NCI-H1092 (cell line): ENCODE measurements at places on chromosomes 3 and 15.

GRCh38 chr15:54305138-54305537, 326.9 kb downstream of the UNC13C start:
- DNase-seq = no peak

DNA sequence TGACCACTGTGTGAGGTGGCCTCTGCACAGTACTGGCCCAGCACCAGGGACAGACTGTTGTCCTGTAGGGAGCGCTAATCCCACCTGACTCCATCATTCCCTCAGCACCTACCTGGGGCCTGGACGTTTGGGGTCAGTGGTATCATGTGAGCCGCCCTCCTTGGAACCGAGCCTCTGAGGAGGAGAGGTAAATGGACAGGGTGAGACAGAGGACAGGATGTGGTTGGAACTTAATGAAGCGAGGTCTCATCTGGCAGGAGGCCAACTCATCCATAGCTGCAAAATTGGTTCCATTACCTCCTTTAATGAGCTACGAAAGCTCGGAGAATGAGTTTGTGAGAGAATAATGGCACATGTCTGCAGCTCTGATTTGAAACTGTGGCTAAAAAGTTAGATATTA, 13.9 kb downstream of the MAPKAPK3 start:
- peak; percentile 49 for DNase-seq

- DNase-seq = no peak
Measured at GRCh38 chr15:99224372-99225214, 24.8 kb downstream of the TTC23 start.

DNA sequence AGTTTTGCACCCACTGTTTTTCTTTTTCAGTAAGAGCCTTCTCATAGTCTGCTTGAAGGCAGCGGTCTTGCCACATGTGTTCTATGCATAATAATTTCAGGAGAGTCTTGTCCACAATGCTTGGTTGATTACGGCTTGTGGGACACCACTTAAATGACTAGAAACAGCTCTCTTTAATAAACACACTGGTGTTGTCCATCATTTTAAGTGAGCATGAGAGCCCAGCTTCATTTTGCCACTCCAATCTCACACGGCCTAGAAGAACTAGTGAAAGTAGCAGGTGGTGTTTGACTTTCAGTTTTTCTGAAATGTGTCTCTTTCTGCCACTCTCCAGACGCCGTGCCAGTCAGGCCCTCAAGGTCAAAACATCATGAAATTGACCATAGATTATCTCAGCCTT, 292.1 kb downstream of the LPP start:
- DNase-seq = no peak

DNA sequence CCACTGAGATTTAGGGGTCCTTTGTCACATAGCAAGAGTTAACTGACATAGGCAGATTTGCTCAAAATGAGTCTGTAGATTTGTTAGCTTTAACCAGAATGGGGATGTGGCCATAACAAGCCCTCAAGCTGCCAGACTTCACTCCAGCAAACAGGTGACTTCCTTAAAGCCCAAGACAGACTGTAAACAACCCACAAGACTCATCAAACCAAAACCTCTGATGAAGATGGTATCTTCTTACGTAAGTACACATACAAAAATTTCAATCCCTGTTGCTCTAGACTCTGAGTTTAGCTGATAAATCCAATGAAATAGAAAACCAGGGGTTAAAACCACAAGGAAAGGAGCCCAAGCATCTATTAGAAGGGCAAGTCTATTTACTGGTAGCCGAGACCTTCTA, 18.2 kb upstream of the ZBTB20 start:
- DNase-seq = no peak
